ENCODE measurements at places on chromosomes 2 and 18. TPM values are rescaled to one million over a fixed set of nuclear protein-coding genes. Genes with fewer than 3 reads are reported as not detected.

EMX1 gene
- 3.9 TPM for polyA plus RNA-seq

C1GALT1C1L gene
- polyA plus RNA-seq = 0.99 TPM

GPR75 gene
- polyA plus RNA-seq = 0.47 TPM

KCTD1 gene
- 8.9 TPM for polyA plus RNA-seq

METTL8 gene
- 48.6 TPM for polyA plus RNA-seq

CYTIP gene
- not detected for polyA plus RNA-seq

VWC2L gene
- not detected for polyA plus RNA-seq

KCNK3 gene
- polyA plus RNA-seq = not detected

NCL gene
- 2,269 TPM for polyA plus RNA-seq

RTKN gene
- 24.5 TPM for polyA plus RNA-seq

TTC21B gene
- polyA plus RNA-seq = 8.4 TPM

APCDD1 gene
- polyA plus RNA-seq = 0.31 TPM

TCF4 gene
- 68.0 TPM for polyA plus RNA-seq

CFAP65 gene
- 0.37 TPM for polyA plus RNA-seq

ITGB6 gene
- polyA plus RNA-seq = not detected

DNA sequence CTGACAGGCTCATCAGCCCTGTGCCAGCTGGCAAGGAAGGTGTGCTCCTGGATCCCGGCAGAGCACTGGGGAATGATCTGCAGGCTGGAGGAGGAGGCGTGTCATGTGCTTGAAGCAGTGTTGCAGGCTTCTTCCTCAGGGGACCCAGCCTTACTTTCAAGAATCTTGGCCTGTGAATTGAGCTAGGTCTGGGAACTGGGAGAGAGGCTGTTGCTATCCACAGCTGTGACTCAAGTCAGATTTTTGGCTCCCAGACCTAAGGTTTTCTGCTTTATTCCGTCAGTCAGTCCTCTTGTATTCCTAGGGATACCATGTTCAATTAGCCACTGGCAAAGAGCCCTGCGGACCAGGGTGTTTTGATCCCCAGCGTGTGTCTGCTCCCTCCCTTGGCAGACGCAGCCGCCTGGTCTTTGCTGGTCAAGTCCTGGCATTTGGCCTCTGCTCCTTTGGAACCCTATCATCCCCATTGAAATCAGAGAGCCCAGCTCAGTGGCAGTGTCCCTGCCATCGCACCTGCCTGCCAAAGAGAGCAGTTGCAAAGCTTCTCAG is 32.4 kb downstream of the ASB1 start:
- no peak for DNase-seq

DNA sequence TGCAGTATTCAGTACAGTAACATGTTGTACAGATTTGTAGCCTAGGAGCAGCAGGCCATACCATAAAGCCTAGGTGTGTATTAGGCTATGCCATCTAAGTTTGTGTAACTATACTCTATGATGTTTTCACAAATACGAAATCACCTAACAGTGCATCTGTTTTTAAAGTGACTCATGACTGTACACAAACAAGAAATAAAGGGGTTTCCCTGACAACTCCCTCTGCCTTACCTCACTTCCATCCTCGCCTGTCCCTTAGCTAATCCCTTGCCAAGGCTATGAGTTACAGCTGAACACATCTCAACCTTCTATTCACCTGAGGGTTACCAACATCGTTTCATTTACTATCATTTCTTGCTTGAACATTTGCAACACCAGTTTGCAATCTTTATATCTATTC is 78.6 kb upstream of the RPRM start:
- no peak for DNase-seq

GRCh38 chr18:1094409-1094808 is 189.7 kb downstream of the ADCYAP1 start:
- DNase-seq = no peak

- DNase-seq = no peak
Observed at GRCh38 chr2:62415019-62415431, 91.0 kb downstream of the TMEM17 start.

GRCh38 chr2:17318013-17318412 is 200.2 kb downstream of the RAD51AP2 start:
- no peak for DNase-seq

- no peak for DNase-seq
Observed at GRCh38 chr2:239679755-239680154, 278.9 kb upstream of the HDAC4 start.

DNA sequence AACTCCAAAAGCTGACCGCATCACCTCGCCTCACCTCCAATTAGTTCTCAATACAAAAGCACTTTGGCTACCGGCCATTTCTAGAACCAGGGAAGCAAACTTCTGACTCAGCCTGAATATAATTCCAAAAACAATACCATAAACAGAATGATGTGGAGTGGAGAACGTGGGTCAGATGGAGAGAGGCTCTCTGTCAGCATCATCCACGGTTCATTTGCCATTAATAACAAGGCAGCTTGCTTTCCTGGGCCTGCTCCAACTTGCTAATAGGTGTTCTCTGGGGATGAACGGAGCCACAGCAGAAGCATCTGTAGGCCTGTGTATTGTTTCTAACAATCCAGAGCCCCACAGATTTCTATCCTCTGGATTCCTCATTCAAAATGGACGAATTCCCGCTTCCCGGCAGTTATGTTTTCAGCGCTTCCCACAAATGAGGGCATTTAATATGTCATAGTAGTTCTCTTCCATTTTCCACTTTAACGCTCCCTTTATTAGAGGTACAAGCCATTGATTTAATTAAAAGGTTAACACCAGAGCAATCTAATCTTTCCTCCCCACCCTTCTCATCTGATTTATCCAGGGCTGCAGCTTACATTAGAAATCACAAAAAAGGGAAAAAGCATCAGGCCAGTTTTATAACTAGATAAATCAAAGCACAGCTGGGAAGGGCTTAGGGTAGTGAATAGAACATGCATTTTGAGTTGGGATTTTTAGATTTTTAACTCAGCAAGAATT is 23.2 kb upstream of the CNTNAP5 start:
- no peak for DNase-seq

GRCh38 chr2:202982779-202983491 is 31.7 kb upstream of the NBEAL1 start:
- DNase-seq = no peak

- DNase-seq = no peak
Observed at GRCh38 chr18:25990473-25990872, 99.9 kb downstream of the SS18 start.

- no peak for DNase-seq
Observed at GRCh38 chr18:48872234-48873145, 78.3 kb downstream of the SMAD7 start.

- peak; percentile 2 for DNase-seq
Observed at GRCh38 chr2:173493874-173494273, 139.2 kb downstream of the CDCA7 start.

DNA sequence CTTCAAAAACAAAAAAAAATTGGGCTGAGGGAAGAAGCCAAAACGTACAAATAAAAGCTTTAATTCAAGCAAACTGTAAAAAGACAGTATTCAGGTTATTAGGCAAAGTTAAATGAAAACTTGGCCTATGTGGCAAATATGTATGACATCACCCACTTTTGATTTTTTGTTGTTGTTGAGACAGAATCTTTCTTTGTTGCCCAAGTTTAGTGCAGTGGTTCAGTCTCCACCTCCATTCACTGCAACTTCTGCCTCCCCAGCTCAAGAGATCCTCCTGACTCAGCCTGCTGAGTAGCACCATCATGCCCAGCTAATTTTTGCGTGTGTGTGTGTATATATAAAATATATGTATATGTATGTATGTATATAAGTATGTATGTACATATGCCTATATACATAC is 440.4 kb upstream of the NRXN1 start:
- DNase-seq = no peak

- DNase-seq = no peak
Observed at GRCh38 chr2:1758171-1758570, 13.9 kb upstream of the PXDN start.

DNA sequence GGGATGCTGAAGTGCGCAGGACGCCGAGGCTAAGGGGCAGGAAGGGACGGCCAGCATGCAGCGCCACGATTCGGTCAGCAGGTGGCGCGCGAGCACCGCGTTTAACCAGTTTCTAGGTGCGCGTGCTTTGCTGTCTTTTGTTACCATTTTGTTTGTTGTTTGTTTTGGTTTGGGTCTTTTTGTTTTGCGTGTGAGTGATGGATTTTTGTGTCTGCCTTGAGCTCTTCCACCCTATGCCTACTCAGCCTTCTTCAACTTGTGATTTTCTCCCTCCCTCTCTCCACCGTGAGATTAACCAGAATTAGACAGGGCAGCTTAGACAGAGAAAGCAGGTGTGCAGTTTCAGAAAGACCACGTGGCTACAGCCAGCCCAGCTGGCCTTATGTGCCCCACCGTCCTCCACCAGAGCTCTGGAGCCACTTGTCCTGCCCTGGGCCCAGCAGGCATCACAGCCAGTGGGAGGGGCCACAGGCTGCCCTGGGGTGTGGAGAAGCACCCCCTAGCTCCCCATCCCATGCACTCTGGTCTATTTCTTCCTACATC is 180.2 kb downstream of the RNF144A start:
- DNase-seq = peak; percentile 80

DNA sequence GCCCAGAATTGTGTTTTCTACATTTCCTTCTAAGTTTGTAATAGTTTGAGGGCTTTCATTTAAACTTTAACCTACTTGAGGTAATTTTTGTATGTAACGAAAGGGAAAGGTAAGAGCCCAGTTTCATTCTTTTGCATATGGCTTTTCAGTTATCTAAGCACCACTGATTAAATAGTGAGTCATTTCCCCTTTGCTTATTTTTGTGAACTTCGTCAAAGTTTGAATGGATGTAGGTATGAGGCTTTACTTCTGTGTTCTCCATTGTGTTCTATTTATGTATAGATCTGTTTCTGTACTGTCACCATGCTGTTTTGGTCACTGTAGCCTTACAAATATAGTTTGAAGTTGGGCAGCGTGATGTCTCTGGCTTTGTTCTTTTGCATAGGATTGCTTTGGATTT is 944.8 kb upstream of the CNTNAP5 start:
- no peak for DNase-seq

DNA sequence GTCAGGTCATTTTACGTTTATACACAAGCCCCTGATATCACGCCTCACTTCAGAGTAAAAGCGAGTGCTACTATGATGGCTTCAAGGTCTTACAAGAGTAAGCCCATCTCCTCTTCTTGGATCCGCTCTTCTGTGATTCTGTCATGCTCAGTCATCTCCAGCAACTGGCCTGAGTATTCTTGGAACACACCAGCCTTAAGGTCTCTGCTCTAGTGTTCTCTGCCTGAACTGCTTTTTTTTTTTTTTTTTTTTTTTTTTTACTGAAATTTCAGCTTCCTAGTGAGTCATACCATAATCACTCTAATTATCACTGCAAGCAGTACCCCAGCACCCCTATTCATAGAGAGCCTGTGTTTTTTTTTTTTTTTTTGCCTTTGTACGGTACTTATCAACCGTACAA is 1228.9 kb downstream of the CNTNAP5 start:
- no peak for DNase-seq

DNA sequence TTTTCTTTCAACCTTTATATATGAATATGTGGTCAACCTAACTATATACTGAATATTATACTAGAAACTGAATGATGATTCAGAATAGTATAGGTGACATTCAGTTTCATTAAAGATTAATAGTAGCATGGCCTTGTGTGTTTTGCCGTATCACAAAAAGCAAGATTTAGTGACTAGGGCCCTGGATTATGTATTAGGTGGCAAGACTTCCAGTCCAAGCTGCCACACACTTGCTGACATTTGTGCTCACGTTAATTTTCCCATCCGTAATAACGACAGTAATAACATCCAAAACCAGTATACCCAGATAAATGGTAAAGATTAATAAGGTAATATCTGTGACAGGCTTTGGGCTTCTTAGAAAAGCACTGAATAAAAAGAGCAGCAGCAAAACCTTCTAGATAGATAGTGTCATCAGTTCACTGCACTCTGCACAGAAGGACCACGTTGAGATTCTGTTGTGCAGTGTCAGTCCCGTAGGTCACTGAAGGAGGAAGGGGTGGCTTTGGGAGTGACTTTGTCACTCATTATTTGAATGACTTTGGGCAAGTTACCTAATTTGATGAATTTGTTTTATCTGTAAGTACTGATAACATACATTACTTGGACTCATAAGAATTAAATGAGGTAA is 451.7 kb downstream of the PTPRM start:
- DNase-seq = no peak

GRCh38 chr2:119028327-119029174 is 86.6 kb downstream of the MARCO start:
- peak; percentile 85 for DNase-seq

GRCh38 chr2:85648619-85649018 is 19.4 kb downstream of the SFTPB start:
- DNase-seq = peak; percentile 42

- DNase-seq = no peak
Observed at GRCh38 chr18:32577561-32577960, 106.9 kb upstream of the GAREM1 start.

DNA sequence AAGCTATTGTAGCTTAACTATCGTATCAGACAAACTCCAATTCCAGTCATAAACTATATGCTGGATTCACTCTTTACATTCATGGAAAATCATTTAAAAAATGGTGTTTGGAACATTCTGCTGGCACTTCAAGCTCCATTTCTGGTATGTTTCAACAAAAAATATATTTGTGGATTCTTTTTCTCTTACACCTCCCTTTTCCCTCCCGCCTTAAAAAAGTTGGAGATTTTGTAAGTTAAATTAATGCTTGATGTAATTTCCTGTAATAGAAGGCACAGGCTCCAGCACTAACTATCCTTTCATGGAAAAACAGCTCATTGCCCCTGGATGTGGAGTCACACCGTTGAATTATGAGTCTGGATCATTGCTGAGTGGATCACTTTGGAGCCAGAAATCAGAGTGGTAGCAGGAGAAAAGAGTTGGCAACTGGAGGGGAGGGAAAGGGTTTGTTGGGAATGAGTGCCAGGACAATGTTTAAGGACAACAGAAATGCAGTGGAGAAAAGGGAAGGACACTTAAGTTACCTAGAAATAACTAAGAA is 102.8 kb downstream of the ICOS start:
- DNase-seq = no peak

- no peak for DNase-seq
Observed at GRCh38 chr18:22152093-22152492, 17.3 kb upstream of the GATA6 start.

GRCh38 chr2:226548732-226549131 is 250.9 kb downstream of the IRS1 start:
- no peak for DNase-seq

GRCh38 chr18:29188760-29189159 is 1011.8 kb upstream of the CDH2 start:
- DNase-seq = no peak

Measured in GM23338 (cell line).